Calu3 (cell line): ENCODE measurements at places on chromosomes 13 and 19. TPM values are rescaled to one million over a fixed set of nuclear protein-coding genes. Genes with fewer than 3 reads are reported as not detected.

The ADGRE3 gene
- not detected in 2 replicates for total RNA-seq

The RPL18A gene
- total RNA-seq, result 955 and 1,054 TPM in 2 replicates

The FCER2 gene
- not detected in 2 replicates for total RNA-seq

The CPB2 gene
- not detected in 2 replicates for total RNA-seq

The FAM32A gene
- 42.2 and 47.5 TPM in 2 replicates for total RNA-seq

The LAIR2 gene
- total RNA-seq, result not detected in 2 replicates

- H3K27ac ChIP-seq, result no peak overlapping the region
- H3K4me3 ChIP-seq, result no peak overlapping the region
- H3K36me3 ChIP-seq, result no peaks in the 10 kb centered on the region
- DNase-seq, result no peak
Observed at GRCh38 chr19:42099336-42099925, 23.5 kb downstream of the ZNF574 start.

DNA sequence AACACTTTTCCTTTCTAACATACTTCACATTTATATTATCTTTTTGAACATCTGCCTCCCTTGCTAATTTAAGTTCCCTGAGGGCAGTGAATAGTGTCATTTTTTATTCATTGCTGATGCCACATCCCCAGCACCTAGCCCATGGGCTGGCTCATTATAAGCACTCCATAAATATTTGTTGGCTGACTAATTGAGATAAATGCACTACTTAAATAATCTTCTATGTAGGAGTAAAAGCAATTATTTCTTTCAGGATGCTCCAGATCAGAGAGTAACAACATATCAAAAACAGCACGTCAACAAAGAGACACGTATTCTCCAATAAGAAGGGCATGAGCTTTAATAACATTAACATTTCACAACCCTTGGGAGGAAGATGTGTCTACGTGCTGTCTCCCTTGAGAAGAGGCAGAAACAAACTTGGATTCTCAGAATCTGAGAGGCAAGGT is 228.2 kb downstream of the LHFPL6 start:
- H3K36me3 ChIP-seq, result no peaks in the 10 kb centered on the region
- no peaks in the 10 kb centered on the region for H3K4me1 ChIP-seq
- peaks cover 15% of the 10 kb centered on the region for H3K27me3 ChIP-seq
- H3K27ac ChIP-seq, result no peak overlapping the region

GRCh38 chr19:55473225-55474012 is 3.0 kb upstream of the ZNF628 start:
- H3K4me3 ChIP-seq, result no peak overlapping the region
- peaks cover 16% of the 10 kb centered on the region for H3K4me1 ChIP-seq
- H3K36me3 ChIP-seq, result peaks cover 31% of the 10 kb centered on the region

GRCh38 chr19:1647501-1648458 is 4.6 kb downstream of the TCF3 start:
- no peak for DNase-seq
- H3K4me1 ChIP-seq, result no peaks in the 10 kb centered on the region
- no peak overlapping the region for H3K27ac ChIP-seq
- no peak overlapping the region for H3K4me3 ChIP-seq

- no peak overlapping the region for H3K4me3 ChIP-seq
- no peak for DNase-seq
Observed at GRCh38 chr19:35353635-35354034, 4.6 kb upstream of the FFAR3 start.

- DNase-seq, result no peak
- peaks cover 10% of the 10 kb centered on the region for H3K4me1 ChIP-seq
- no peak overlapping the region for H3K4me3 ChIP-seq
- H3K27me3 ChIP-seq, result no peaks in the 10 kb centered on the region
Observed at GRCh38 chr13:40251343-40252032, 415.0 kb downstream of the FOXO1 start.

- peaks cover 60% of the 10 kb centered on the region for H3K27me3 ChIP-seq
- no peak overlapping the region for H3K27ac ChIP-seq
- H3K4me3 ChIP-seq, result no peak overlapping the region
- no peak for DNase-seq
Observed at GRCh38 chr19:33197591-33198000, 3.5 kb downstream of the LRP3 start.

DNA sequence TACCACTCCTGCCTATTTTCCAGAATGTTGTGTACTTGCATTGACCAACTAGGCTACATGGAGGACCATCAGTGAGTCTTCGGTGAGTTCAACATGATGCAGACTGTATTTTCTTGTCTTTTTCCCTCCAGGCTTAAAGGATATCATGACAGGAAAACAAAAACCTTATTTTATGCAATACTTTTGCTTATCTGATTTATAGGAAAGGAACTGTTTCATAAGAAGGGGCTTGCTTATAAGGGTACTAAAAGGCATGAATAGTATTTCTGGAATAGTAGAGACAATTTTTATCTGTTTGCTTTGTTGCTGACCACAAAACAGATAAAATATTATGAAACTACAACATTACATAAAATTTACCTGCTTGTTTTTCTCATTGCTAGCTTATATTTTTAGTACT is 374.7 kb downstream of the KLF5 start:
- no peaks in the 10 kb centered on the region for H3K27me3 ChIP-seq
- H3K27ac ChIP-seq, result no peak overlapping the region
- H3K36me3 ChIP-seq, result peaks cover under 1% of the 10 kb centered on the region

- H3K27me3 ChIP-seq, result no peaks in the 10 kb centered on the region
- no peak overlapping the region for H3K27ac ChIP-seq
- no peak overlapping the region for H3K4me3 ChIP-seq
- no peaks in the 10 kb centered on the region for H3K4me1 ChIP-seq
- DNase-seq, result no peak
Observed at GRCh38 chr13:33862016-33862415, 44.1 kb downstream of the RFC3 start.

DNA sequence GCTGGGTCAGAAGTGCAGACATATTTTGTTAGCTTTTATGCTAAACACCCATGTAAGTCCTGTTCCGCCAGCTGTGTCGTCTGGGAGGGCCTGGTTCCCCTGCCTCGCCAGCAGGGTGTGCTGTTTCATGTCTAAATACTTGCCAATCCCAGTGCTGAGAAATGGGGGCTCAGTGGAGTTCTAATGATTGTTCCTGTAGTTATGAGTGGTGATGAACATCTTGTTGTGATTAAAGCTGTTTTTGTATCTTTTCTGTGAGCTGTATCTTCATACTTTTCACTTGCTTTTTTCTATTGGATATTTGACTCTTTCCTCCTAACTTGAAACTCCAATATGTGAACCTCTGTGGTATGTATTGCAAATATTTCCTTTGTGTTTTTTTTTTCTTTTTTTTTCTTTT is 32.7 kb downstream of the KDM4B start:
- no peaks in the 10 kb centered on the region for H3K27me3 ChIP-seq
- H3K27ac ChIP-seq, result no peak overlapping the region
- DNase-seq, result peak; percentile 23
- no peak overlapping the region for H3K4me3 ChIP-seq
- peaks cover 9% of the 10 kb centered on the region for H3K4me1 ChIP-seq
- peaks cover 5% of the 10 kb centered on the region for H3K36me3 ChIP-seq

- peaks cover 11% of the 10 kb centered on the region for H3K4me1 ChIP-seq
- H3K4me3 ChIP-seq, result no peak overlapping the region
- H3K36me3 ChIP-seq, result no peaks in the 10 kb centered on the region
- H3K27me3 ChIP-seq, result no peaks in the 10 kb centered on the region
- H3K27ac ChIP-seq, result no peak overlapping the region
Observed at GRCh38 chr13:76969488-76970365, 21.4 kb downstream of the ACOD1 start.

DNA sequence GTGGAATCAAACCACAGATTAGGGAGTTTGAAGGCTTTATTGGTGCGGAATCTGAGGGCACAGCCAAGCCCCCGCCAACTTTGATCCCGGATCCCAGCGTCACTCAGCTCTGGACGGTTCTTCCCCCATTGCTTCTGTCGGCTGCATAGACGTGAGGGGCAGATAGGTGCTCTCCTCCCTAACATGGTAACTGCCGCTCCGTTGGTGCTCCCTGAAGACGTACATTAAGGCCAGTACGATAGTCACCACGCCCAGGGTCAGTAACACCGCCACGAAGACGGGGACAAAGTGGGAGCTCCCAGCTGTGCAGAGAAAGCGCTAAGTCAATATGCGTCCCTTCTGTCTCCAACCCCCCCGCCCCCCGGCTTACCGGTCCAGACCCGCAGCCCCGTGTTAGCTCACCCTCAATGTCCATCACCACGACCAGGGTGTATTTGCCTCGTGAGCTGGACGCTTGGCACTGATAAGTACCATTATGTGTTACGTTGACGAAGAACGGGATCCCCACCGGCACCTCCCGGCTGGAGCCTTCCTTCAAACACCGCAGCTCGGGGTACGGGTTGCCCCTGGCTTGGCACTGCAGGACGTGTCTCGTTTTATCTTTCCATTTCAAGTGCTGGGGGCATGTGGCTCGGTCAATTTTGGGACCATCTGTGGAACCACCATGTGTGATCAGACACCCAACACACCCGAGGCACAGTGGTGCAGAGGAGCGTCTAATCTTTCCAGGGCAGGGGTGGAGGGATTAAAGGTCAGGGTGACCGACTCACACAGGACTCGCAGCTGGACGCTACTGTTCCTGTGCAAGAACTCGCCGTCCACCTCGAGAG is 644 bp upstream of the RAVER1 start:
- H3K27ac ChIP-seq, result peak overlapping the region; percentile 66
- peak overlapping the region; percentile 89 for H3K4me3 ChIP-seq
- DNase-seq, result no peak
- no peaks in the 10 kb centered on the region for H3K27me3 ChIP-seq
- peaks cover 40% of the 10 kb centered on the region for H3K36me3 ChIP-seq

DNA sequence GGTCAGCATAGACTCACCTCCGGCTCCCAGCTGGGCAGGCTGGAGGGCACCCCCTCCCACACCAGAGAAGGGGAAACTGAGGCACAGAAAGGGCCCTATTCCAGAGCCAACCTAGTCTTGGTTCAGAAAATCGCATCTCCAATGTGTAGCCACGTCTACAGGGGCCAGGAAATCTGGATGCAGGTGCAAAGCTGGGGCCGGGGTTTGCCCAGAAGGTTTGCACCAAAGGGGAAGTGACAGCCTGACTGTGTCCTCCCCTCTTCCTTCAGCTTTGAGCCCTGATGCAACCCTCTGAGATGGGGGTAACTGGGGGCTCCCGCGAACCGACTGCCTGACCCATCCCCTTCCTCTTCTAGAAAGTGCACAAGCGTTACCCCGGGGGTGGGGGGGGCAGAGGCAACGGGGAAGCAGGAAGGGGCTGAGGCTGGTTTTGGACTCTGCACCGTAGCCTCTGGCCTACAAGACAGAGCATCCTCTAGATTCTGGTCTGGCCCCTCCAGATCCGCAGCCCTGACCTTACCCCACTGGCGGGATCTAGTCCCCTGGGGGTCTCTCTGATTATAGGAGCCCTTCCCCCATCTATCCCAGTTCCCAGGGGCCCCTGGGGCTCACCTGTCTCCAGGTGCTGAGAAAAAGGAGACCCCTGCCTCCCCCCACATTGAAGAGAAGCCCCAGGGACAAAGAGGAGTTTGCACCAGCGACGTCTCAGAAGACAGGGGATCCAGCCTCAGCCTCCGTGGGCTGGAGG is 1.1 kb upstream of the ONECUT3 start:
- H3K27me3 ChIP-seq, result no peaks in the 10 kb centered on the region
- no peaks in the 10 kb centered on the region for H3K4me1 ChIP-seq
- H3K27ac ChIP-seq, result peak overlapping the region; percentile 39
- H3K4me3 ChIP-seq, result peak overlapping the region; percentile 61

- peaks cover 9% of the 10 kb centered on the region for H3K4me1 ChIP-seq
- no peaks in the 10 kb centered on the region for H3K36me3 ChIP-seq
- H3K27me3 ChIP-seq, result no peaks in the 10 kb centered on the region
- DNase-seq, result no peak
- H3K27ac ChIP-seq, result no peak overlapping the region
- no peak overlapping the region for H3K4me3 ChIP-seq
Observed at GRCh38 chr19:29003641-29004409, 209.1 kb downstream of the UQCRFS1 start.

- H3K27me3 ChIP-seq, result no peaks in the 10 kb centered on the region
- DNase-seq, result no peak
Observed at GRCh38 chr13:26663791-26664190, 96.8 kb downstream of the GPR12 start.

DNA sequence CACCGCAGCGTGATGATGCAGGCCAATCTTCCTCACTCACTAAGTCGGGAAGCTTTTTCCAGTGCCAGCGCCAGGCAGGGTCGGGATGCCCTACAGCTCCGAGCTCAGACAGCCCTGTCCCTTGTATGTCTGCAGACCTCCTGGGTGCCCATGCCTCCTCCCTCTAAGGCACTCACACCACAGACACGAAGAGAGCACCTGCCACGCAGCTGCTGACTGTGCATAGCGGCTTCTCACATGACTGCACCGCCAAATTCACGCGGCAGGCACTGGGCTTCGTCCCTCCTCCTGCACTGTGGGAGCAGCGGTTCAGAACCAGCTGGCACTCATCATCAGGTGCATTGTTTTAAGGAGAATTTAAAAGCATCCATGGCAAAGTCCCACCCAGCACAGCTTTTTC is 88.1 kb downstream of the SLC7A1 start:
- H3K4me1 ChIP-seq, result no peaks in the 10 kb centered on the region
- peaks cover 46% of the 10 kb centered on the region for H3K36me3 ChIP-seq
- no peak overlapping the region for H3K27ac ChIP-seq
- DNase-seq, result no peak
- peaks cover under 1% of the 10 kb centered on the region for H3K27me3 ChIP-seq
- no peak overlapping the region for H3K4me3 ChIP-seq

DNA sequence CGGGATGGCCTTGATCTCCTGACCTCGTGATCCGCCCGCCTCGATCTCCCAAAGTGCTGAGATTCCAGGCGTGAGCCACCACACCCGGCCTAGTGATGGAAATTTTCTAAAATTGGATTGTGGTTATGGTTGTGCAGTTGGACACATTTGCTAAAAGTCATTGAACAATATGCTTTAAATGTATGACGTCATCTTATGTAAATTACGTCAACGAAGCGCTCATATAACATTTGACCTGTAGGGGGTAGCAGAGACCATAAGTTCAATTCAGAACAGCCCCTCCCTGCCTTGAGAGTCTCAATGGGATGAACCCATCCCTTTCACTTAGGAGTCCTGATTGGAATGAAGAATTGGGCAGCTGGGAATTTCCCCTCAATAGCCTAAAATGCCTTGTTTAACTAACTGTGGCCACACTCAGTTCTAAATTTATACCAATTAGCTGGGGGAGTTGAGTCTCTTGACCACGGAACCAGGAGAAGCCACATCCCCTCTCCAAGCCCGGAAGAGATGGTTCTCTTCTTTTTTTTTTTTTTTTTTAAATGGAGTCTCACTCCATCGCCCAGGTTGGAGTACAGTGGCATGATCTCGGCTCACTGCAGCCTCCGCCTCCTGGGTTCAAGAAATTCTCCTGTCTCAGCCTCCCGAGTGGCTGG is 15.2 kb upstream of the TLE6 start:
- peak; percentile 59 for DNase-seq
- H3K27me3 ChIP-seq, result no peaks in the 10 kb centered on the region
- H3K27ac ChIP-seq, result no peak overlapping the region
- no peaks in the 10 kb centered on the region for H3K36me3 ChIP-seq
- no peak overlapping the region for H3K4me3 ChIP-seq
- no peaks in the 10 kb centered on the region for H3K4me1 ChIP-seq

- peaks cover 44% of the 10 kb centered on the region for H3K36me3 ChIP-seq
- H3K27ac ChIP-seq, result no peak overlapping the region
- no peak for DNase-seq
- H3K27me3 ChIP-seq, result no peaks in the 10 kb centered on the region
- H3K4me3 ChIP-seq, result no peak overlapping the region
Observed at GRCh38 chr19:1061987-1062386, 5.0 kb upstream of the ARHGAP45 start.

- H3K27me3 ChIP-seq, result no peaks in the 10 kb centered on the region
- no peaks in the 10 kb centered on the region for H3K4me1 ChIP-seq
- H3K4me3 ChIP-seq, result no peak overlapping the region
- H3K27ac ChIP-seq, result no peak overlapping the region
- DNase-seq, result no peak
Observed at GRCh38 chr13:47930649-47931165, 70.4 kb downstream of the SUCLA2 start.

- H3K27me3 ChIP-seq, result no peaks in the 10 kb centered on the region
- no peak for DNase-seq
- no peaks in the 10 kb centered on the region for H3K4me1 ChIP-seq
- no peak overlapping the region for H3K27ac ChIP-seq
Observed at GRCh38 chr13:77702366-77702765, 4.9 kb downstream of the SLAIN1 start.
